NCI-H2081 treated with DMSO at 0.1 percent for 48 hours (cell line): ENCODE measurements at places on chromosomes 6 and 20.

GRCh38 chr6:113674075-113674474 is 183.1 kb upstream of the MARCKS start:
- no peak for DNase-seq

DNA sequence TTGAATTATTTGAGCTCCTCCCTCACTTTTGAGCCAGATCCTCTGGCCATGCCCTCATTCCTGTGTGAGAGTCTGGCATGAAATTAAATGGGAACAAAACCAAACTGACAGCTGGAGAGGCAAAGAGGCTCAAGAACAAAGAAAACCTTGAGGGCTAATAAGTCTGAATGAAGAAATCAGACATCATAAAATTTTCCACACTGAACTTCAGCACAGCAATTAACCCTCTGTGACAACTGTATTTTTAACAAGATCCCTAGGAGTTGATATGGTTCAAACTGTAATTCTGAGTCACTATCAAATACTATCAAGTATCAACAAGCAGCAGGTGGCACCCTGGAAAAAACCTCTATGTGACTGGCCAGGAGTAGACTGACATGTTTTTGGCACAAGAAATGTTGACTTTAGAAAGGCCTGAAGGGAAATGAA is 109.4 kb upstream of the EMILIN3 start:
- DNase-seq: peak; percentile 59

GRCh38 chr20:63498960-63499337 is at the start of gene EEF1A2:
TSS of gene EEF1A2 (minus strand) at chr20:63499083. CDS start at chr20:63497763, 1,320 bp downstream.
- no peak for DNase-seq

DNA sequence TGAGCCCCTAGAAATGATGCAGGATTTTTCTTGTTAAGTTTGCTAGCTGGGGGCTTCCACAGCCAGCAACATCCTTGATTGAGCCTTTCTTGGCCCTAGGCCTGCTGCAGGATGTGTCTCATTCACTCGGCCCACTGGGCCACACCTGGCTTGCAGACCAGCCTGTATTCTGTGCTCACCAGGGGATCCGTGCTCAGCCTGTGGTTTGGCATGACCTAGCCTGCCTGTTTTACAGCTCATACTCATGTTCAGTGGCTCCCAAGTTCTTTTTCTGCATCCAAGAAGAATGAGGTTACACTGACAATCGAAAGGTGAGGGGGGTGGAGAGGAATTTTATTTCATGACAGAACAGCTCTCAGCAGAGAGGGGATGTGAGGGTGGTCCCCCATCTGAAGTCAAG is 263.4 kb downstream of the RIMS1 start:
- no peak for DNase-seq

DNA sequence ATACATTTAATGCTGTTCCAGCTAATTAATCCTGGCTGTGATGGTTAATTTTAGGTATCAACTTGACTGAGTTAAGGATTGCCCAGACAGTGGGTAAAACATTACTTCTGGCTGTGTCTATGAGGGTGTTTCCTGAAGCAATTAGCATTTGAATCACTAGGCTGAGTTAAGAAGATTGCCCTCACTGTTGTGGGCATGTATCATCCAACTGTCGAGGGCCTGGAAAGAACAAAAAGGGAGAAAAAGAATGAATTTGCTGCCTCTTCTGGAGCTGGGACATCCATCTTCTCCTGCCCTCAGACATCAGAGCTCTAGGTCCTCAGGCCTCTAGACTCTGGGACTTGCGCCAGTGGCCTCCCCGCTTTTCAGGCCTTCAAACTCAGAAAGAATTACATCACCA is 34.3 kb downstream of the SDHAF4 start:
- no peak for DNase-seq

DNA sequence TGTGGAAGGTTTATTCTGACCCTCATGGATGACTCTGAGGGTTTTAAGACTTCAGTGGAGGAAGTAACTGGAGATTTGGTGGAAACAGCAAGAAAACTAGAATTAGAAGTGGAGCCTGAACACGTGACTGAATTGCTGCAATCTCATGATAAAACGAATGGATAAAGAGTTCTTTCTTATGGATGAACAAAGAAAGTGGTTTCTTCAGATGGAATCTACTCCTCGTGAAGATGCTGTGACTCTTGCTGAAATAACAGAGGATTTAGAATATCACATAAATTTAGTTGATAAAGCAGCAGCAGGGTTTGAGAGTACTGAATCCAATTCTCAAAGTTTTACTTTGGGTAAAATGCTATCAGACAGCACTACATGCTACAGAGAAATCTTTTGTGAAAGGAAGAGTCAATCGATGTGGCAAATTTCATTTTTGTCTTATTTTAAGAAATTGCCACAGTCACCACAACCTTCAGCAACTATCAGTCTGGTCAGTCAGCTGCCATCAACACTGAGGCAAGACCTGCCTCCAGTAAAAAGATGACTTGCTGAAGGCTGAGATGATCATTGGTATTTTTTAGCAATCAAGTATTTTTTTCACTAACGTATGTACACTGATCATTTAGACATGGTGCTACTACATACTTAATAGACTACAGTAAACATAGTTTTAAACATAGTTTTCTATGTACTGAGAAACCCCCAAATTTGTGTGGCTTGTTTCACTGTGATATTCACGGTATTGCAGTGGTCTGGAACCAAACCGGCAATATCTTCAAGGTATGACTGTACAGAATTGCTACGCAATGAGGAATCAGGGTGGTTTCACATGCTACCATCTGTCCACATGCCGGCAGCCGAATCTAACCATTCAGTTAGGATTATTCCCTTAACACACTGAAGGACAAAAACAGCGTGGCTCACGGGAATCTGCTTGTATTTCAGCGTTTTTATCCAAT is 149.0 kb downstream of the MYB start:
- DNase-seq: no peak

DNA sequence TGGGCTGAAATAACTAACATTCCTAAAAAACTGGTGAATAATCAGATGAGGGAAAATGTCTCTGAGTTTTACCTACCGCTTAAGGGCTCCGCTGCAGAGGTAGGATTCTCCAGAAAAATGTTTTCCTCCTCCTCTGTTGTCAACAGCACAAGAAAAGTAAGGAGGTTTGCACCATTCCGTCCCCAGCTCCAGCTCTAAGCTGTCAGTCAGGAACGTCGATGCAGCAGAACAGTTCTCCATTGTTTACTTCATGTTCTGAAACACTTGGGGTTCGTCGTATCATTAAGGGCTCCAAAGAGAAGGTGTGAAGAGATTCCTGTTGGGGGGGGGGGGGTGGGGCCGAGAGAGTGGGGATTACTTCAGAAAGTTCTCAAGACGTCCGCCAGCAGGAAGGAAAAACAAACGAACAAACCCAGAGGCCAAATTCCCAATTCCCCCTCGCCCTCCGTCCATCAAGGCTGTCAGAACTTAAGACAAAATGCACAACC is 734 bp downstream of the MMS22L start:
- no peak for DNase-seq

DNA sequence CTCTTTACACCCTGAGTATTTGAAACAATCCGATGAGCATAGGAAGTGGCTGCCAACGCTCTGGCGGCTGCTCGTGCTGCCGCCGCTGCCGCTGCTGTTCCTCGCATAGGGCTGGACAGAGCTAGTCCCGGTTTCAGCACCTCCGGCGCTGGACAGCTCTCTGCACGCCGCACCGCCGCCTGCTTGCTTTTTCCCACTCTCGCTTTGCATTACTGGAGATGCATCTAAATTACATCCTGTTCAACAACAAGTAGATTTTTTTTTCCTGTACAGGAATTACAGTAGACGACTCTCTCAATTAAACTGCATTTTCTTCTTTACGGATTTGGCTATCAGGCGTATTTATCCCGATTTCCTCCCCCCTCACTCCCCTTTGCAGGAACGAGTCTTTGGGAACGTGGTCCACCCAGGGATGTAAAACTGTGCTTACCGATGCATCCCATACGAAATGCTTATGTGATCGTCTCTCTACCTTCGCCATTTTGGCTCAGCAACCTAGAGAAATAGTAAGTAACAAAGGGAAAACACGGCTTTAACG is 563.8 kb downstream of the LMBRD1 start:
- peak; percentile 46 for DNase-seq

- no peak for DNase-seq
Measured at GRCh38 chr20:61437280-61438206, 185.5 kb downstream of the CDH4 start.

DNA sequence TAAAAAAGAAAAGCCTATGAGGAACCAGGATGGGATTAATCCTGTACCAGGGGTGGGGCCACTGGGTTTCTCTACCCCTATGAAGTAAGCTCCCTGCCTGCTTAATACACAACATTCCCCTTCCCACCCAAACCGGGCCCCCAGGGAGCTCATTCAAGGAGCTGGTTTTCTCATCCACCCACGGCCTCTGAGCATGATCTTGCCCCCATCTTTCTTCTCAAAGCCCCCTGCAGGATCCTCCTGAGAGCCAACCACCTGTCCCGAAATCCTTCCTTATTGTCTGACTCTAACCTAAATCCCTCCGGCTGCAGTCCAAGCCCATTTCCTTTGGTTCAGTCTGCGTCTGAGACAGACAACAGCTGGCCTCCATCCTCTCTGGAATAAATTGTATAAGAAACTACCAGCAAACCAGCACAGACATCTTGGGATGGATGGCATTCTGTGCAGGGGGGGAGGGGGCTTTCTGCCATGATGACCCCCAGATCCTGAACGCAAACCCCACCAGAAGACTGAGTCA is 21.0 kb downstream of the KCNK5 start:
- DNase-seq: no peak

- DNase-seq: no peak
Measured at GRCh38 chr6:116166369-116166768, 40.4 kb upstream of the COL10A1 start.

GRCh38 chr6:116165596-116165995 is 39.7 kb upstream of the COL10A1 start:
- DNase-seq: no peak

- no peak for DNase-seq
Measured at GRCh38 chr6:89640804-89641203, 2.3 kb upstream of the LYRM2 start.

- DNase-seq: no peak
Measured at GRCh38 chr20:41051009-41051825, 22.6 kb downstream of the TOP1 start.

GRCh38 chr6:42889815-42890214 is 10.4 kb downstream of the RPL7L1 start:
- DNase-seq: no peak

- no peak for DNase-seq
Measured at GRCh38 chr20:20454850-20455627, 87.1 kb downstream of the INSM1 start.

DNA sequence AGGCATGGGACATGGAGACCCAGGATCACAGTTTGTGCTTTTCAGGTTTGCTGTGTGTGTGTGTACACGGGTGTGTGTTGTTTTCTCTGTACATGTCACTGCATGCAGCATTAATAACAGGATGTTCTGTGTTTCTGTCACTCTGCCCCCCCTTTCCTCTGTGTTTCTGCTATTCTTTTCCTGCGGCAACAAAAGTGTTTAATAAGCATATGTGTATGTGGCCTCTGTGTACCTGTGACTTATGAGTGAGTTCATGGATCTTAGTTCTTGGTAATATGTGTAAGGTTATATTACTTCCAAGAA is 9.8 kb downstream of the SYNGAP1 start:
- DNase-seq: no peak

DNA sequence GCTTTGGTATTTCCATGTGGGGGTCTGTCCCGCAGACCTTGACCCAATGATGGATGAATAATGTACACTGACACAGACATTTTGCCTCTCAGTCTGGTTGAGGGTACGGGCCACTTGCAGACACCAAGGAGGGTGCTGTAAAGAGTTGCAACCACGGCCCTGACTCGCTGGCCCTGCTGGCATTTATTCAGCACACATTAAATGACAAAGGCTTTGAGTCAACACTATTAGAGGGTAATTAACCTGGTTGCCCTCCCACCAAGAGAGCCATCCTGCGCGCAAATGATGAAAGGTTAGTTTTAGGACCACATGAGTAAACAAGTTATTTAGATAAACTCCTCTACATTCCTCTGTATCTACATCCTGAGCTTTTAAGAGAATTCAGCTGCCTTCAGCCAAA is 308.9 kb upstream of the MMS22L start:
- DNase-seq: no peak

DNA sequence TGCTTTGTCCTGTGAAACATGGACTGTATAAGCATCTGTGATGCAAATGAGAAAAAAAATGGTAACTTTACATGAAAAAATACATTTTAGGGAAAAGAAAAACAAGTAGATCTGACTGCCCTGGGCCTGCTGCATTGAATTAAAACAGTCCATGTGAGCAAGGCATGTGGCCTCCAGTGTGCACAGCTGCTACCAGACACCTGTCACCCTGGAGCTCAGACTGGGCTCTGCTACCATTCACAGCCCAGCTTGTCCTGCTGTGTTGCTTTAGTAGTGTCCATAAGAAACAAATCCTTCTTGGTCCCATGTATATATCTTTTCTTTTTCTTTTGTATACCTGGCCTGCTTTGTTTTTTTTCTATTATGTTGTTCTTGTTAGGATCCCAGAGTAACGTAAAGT is 315.9 kb downstream of the NKAIN2 start:
- DNase-seq: no peak

DNA sequence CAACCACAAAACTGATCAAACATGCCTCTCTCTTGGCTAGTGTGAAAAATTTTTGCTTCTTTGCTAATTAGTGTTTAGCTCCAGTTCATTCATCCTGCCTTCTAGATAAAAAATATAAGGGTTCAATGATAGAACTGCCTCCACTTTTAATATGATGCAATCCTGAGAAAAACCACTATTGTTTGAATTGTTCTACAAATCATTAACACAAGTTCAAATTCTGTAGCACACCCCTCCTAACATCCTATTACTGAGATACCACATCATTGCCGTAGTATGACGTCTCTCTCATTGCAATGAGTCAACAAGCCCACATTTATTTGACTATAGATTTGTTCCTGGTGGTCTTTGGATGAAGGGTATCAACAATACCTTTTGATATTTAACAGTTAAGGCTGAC is 365.8 kb upstream of the OPRM1 start:
- no peak for DNase-seq

DNA sequence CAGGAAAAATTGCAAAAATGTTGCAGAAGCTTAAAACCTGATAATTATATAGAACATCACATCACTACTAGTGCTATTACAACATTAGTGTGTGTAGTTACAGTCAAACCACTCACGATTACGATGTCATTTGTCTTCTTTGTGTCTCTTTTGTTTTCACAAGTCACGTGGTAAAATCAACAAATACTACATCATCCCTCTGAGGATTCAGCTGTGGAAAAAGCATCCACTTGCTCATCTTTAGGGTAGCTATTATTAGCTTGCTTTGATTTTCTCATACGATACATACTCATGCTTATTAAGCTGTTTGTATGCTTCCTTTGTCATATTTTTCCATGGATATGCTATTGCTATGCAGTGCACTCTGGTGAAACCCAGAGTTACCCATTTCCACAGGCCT is 22.2 kb upstream of the ATXN1 start:
- no peak for DNase-seq

- no peak for DNase-seq
Measured at GRCh38 chr6:111676383-111676782, 70.7 kb upstream of the TRAF3IP2 start.

- no peak for DNase-seq
Measured at GRCh38 chr6:41965429-41966213, 24.0 kb upstream of the CCND3 start.

- DNase-seq: no peak
Measured at GRCh38 chr6:34070315-34071135, 75.4 kb downstream of the GRM4 start.

- no peak for DNase-seq
Measured at GRCh38 chr6:29734046-29735018, 11.1 kb downstream of the HLA-F start.

GRCh38 chr20:44756011-44756688 is 10.5 kb downstream of the KCNK15 start:
- DNase-seq: no peak

- DNase-seq: no peak
Measured at GRCh38 chr20:64224351-64225170, 31.0 kb upstream of the PCMTD2 start.

GRCh38 chr6:88871498-88871897 is 91.9 kb downstream of the RNGTT start:
- no peak for DNase-seq
